Karpas-422 (cell line): ENCODE measurements at places on chromosomes 16 and 17. TPM values are rescaled to one million over a fixed set of nuclear protein-coding genes. Genes with fewer than 3 reads are reported as not detected.

GRCh38 chr17:71142333-71142732, 973.0 kb downstream of the KCNJ2 start:
- H3K4me1 ChIP-seq: no peaks in the 10 kb centered on the region
- no peaks in the 10 kb centered on the region for H3K27me3 ChIP-seq
- H3K36me3 ChIP-seq: no peaks in the 10 kb centered on the region
- no peak for DNase-seq

- H3K36me3 ChIP-seq: no peaks in the 10 kb centered on the region
- H3K27me3 ChIP-seq: no peaks in the 10 kb centered on the region
- H3K4me1 ChIP-seq: peaks cover 2% of the 10 kb centered on the region; the same call in 1 of the 2 replicates
Measured at GRCh38 chr17:36730857-36731490, 129.6 kb downstream of the MRM1 start.

- no peaks in the 10 kb centered on the region for H3K27me3 ChIP-seq
- no peak for DNase-seq
- H3K27ac ChIP-seq: no peak overlapping the region
Measured at GRCh38 chr16:55401046-55401445, 77.0 kb downstream of the IRX6 start.

C1QTNF8 gene
- total RNA-seq: not detected in 2 replicates

IL21R gene
- 1.9 and 2.2 TPM in 2 replicates for total RNA-seq

GRCh38 chr17:54007855-54008254, 185.1 kb downstream of the KIF2B start:
- no peak for DNase-seq
- no peaks in the 10 kb centered on the region for H3K4me1 ChIP-seq
- no peak overlapping the region for H3K4me3 ChIP-seq
- no peak overlapping the region for H3K27ac ChIP-seq
- H3K36me3 ChIP-seq: no peaks in the 10 kb centered on the region

DNA sequence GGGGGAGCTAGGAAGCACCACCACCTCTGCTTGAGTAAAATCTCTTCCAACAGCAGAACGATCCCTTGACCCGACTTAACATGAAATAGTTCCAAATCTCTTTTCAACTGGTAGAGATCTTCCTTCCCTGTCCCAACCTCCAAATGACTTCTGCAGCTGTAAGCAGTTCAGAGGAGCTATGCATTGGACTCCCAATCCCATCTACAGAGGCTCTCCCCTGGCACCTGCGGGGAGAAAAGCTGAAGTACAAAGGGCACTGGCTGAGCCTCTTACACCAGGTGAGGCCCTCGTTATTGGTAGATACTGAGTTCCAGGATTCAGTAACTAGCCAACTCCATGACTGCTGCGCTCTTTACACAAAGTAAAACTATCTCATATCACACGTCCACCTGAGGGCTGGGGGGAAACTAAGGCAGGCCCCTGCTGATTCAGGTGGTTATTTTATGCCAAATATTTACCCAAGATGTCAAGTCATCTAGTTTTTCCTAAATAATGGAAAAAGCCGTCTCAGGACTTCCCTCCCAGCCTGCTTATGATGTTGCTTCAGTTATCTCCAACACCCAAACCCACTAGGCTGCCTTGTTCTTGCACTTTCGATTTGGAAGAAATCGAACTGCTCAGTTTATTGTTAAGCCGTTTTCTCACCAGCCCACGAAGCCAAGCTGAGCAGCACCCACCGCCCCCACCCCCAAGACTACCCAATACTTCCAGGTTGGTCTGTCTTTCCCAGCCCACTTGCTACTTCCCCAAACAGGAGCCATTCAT, 3.2 kb downstream of the ACTG1 start:
- H3K4me3 ChIP-seq: peak overlapping the region; percentile 82; the same call in 1 of the 2 replicates
- H3K4me1 ChIP-seq: peaks cover 32% of the 10 kb centered on the region
- H3K36me3 ChIP-seq: peaks cover 27% of the 10 kb centered on the region

- H3K27me3 ChIP-seq: no peaks in the 10 kb centered on the region
- H3K4me3 ChIP-seq: no peak overlapping the region
- peaks cover 18% of the 10 kb centered on the region for H3K4me1 ChIP-seq
- no peaks in the 10 kb centered on the region for H3K36me3 ChIP-seq
Measured at GRCh38 chr16:49442805-49443204, 69.2 kb downstream of the C16orf78 start.
